ENCODE measurements at places on chromosomes 6 and 20.

- no peak for DNase-seq
These were observed 285.9 kb downstream of the ALDH8A1 start for GRCh38 chr6:134663800-134664535.

DNA sequence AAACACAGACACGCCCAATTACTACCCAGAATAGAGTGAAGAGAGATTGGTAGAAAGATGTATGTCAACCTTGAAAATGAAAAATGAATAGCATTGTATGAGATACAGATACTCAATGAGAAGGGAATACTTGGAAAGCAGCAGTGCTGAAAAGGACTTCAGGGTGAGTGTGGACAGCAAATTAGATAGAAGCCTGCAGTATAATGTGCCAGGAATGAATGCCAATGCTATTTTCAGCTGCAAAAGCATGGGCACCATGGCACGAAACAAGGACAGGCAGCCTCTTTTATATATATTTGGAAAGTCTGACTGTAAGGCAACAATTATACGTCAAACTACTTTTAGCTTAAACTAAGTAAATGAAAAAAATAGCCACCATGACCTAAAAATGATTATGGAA, 118.2 kb downstream of the PTCHD4 start:
- no peak for DNase-seq

- no peak for DNase-seq
These were observed 23.6 kb downstream of the BNIP5 start for GRCh38 chr6:36312854-36313648.

GRCh38 chr6:161409353-161409752, 135.5 kb upstream of the AGPAT4 start:
- DNase-seq: no peak

DNA sequence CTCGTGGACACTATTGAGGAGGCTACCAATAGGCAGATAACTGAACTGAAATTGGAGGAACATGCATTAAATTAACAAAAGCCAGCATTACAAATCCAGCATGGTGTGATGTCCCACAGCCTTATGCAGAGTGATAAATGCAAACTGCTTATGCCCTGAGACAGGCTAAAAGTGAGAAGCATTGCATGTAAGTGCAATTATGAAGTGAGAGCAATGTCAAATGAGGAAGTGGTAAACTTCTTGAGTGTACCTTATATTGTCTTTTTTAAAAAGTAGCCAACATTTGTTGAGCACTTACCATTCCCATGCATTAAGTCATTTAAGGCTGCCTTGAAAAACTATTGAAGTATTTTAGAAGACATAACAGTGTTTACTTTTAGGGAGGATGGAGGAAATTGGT, 212.2 kb downstream of the TBC1D7 start:
- DNase-seq: no peak

DNA sequence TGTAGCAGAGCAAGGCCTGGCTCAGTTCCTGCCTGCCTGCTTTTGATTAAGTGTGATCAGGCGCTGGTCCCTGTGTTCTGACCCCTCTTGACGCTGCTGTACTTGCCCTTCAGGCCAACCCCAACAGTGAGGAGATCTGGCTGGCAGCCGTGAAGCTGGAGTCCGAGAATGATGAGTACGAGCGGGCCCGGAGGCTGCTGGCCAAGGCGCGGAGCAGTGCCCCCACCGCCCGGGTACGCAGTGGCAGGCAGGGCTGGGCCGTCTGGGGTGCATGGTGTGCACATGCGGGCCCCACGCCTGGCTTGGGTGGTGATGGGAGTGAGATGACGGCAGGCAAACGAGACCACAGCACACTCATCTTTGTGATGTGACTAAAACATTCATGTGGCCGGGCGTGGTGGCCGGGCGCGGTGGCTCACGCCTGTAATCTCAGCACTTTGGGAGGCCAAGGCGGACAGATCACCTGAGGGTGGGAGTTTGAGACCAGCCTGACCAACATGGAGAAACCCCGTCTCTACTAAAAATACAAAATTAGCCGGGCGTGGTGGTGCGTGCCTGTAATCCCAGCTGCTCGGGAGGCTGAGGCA, 10.1 kb upstream of the C20orf204 start:
- peak; percentile 5 for DNase-seq

- DNase-seq: no peak
These were observed 33.3 kb upstream of the AFDN start for GRCh38 chr6:167793421-167793820.

DNA sequence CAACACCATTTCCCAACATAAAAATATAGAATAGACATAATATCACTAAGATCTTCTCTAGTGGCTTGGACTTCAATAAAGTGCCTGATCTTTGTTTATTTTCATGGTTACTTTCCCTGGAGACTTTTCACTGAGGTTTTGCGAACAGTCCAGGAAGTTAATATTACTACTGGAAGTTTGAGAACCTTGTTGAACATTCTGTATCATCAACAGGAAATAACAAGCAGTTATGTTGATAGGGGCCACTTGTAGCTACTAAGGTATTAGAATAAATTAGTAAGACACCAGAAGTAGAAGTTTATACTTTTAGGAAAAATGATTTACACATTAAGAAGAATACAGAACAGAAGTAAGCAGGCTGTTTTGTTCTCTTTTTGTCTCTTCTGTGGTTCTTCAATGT, 180.2 kb downstream of the TFAP2B start:
- no peak for DNase-seq

- DNase-seq: no peak
These were observed 24.3 kb upstream of the HLA-DRB5 start for GRCh38 chr6:32554116-32554965.

DNA sequence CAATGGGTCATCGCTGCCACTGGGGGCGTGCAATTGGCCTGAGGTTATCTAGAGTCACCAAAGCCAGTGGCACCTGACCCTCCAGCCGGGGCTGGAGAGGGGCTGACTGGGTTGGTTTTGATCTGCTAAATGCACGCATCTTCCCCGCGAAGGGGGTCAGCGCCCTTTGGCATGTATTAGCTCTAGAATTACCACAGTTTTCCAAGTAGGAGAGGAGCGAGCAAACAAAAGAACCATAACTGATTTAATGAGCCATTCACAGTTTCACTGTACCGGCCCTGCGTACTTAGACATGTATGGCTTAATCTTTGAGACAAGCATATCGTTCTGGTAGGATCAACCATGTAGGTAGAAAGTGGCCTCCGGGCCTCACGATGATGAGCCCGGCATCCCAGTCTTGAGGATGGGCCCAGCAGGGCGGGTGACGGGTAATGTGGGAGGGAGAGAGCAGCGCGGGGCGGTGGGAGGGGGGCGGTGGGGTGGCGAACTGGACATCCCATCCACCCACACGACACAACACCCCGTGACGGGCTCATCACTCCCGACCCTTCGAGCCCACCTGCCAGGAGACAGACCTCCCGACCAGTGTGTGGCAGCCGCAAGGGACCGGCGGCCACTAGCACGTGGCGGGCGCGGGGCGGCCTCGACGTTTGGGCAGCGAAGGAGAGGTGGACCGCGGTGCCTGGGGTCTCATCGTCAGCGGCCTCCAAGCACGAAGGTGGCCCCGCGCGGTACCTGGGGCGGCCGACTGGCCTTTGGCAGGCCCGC, 1957.5 kb upstream of the DEFB115 start:
- DNase-seq: no peak

DNA sequence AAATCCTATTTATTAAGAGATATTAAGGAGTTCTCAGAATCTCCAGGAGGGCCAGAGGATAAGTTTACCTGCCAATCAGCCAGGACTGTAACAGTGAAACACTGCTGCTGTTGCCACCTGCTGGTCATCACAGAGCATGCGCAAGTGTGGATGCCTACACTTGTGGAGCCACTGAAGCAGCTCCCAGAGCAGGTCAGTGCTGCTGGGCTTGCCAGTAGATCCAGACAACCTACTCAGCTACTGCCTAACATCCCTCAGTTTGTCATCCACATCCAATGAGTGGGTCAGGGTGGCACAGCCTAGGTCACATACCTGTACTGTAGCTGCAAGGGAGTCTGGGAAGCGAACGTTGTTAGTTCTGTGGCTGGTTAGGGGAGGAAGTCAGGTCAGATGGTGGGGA, 18.3 kb upstream of the NHSL1 start:
- DNase-seq: peak; percentile 26

Data from hepatocyte (in vitro differentiated cells).